ENCODE measurements at places on chromosomes 4 and X. TPM values are rescaled to one million over a fixed set of nuclear protein-coding genes. Genes with fewer than 3 reads are reported as not detected.

Gene KDR
- polyA plus RNA-seq = 8.3 TPM

Gene PAGE2
- polyA plus RNA-seq = 34.3 TPM

Gene DCAF12L2
- polyA plus RNA-seq = 17.7 TPM

Gene TEX13C
- 3.4 TPM for polyA plus RNA-seq

Gene ZCCHC18
- polyA plus RNA-seq = 2.5 TPM

GRCh38 chr4:148693913-148694649, 251.9 kb upstream of the NR3C2 start:
- H3K27ac ChIP-seq = no peak overlapping the region
- no peak overlapping the region for H3K4me3 ChIP-seq
- H3K4me1 ChIP-seq = no peaks in the 10 kb centered on the region
- H3K36me3 ChIP-seq = no peaks in the 10 kb centered on the region
- no peak for DNase-seq

- H3K27me3 ChIP-seq = no peaks in the 10 kb centered on the region
- H3K27ac ChIP-seq = peak within 1 kb of the TSS; percentile 72
- peak within 1 kb of the TSS; percentile 64 for H3K4me3 ChIP-seq
- H3K4me1 ChIP-seq = no peaks in the 10 kb centered on the region
- DNase-seq = peak; percentile 34
- no peaks in the 10 kb centered on the region for H3K36me3 ChIP-seq
Observed at GRCh38 chrX:49171752-49172279, at the start of gene PLP2. TSS of gene PLP2 (plus strand) at chrX:49171898. CDS start at chrX:49172001, 103 bp downstream.

DNA sequence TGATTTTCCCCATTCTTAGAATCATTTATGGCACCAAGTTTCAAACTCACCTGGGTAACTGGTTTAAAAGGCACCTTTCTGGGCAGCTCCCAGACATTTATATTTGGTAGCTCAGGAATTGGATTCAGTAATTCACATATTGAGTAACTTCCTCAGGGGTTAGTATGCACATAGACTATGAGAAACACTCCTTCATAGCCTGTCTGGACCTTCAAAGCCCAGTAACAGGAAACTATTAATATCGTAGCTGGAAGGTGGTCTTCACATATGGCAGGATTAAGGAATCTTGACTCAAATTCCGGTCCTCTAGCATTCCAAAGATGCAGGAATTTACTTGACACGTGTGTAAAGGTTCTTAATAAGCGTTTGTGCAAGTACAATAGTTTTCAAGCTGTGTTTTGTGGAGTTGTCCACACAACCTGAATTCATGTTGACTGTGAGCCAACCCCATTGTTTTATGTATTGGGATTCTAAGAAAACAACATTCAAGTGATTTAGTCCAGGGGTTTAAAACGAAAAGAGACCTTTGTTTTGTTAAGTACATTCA, 78.4 kb downstream of the PLS3 start:
- no peak for DNase-seq
- no peak overlapping the region for H3K4me3 ChIP-seq
- no peaks in the 10 kb centered on the region for H3K27me3 ChIP-seq
- H3K4me1 ChIP-seq = no peaks in the 10 kb centered on the region
- no peaks in the 10 kb centered on the region for H3K36me3 ChIP-seq
- no peak overlapping the region for H3K27ac ChIP-seq

- H3K4me1 ChIP-seq = no peaks in the 10 kb centered on the region
- no peak overlapping the region for H3K27ac ChIP-seq
- DNase-seq = no peak
- H3K36me3 ChIP-seq = no peaks in the 10 kb centered on the region
- no peaks in the 10 kb centered on the region for H3K27me3 ChIP-seq
Observed at GRCh38 chrX:110924871-110925270, 129.3 kb upstream of the CHRDL1 start.

DNA sequence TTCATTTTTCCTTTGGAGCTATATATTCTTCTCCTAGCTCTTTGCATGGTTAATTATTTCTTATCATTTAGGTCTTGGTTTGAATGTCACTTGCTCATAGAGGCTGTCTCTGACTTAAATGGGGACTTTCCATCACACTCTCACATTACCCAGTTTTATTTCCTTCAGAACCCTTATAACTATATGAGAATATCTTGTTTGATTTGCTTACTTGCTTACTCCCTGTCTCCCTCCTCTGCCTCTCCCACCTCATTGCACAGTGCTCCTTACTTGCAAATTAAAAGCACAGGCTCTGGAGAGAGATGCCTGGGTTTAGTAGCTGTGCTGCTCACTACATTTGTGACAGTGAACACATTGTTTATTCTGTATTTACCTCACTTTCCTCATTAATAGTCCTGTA, 174.6 kb downstream of the SOWAHB start:
- no peaks in the 10 kb centered on the region for H3K27me3 ChIP-seq
- H3K4me3 ChIP-seq = no peak overlapping the region
- H3K27ac ChIP-seq = no peak overlapping the region
- no peaks in the 10 kb centered on the region for H3K36me3 ChIP-seq

- DNase-seq = no peak
- H3K4me3 ChIP-seq = no peak overlapping the region
- H3K36me3 ChIP-seq = no peaks in the 10 kb centered on the region
- no peak overlapping the region for H3K27ac ChIP-seq
- no peaks in the 10 kb centered on the region for H3K4me1 ChIP-seq
Observed at GRCh38 chr4:7947927-7948326, 8.3 kb upstream of the AFAP1 start.

- no peaks in the 10 kb centered on the region for H3K27me3 ChIP-seq
- no peak overlapping the region for H3K27ac ChIP-seq
- DNase-seq = no peak
- no peaks in the 10 kb centered on the region for H3K36me3 ChIP-seq
- no peak overlapping the region for H3K4me3 ChIP-seq
Observed at GRCh38 chr4:82642331-82642730, 80.5 kb upstream of the TMEM150C start.

DNA sequence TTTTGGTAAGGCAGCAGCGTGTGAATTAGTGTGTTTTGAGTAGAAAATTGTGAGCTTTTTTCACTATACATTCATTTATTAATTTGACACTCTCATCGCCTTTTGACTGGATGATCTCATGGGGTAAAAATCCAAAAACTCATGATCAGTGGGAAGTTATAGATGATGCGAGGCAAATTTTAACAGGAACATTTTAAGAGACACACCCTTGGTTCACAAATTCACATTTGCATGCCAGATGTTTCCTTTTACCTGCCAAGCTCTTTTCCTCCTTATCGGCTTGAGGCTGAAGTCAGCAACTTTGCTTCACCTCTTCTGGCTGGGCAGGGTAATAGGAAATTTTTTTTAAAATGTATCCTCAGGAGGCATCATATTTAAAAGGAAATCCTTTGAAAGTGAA, 318.0 kb upstream of the HS3ST1 start:
- DNase-seq = no peak
- H3K36me3 ChIP-seq = no peaks in the 10 kb centered on the region
- no peaks in the 10 kb centered on the region for H3K4me1 ChIP-seq
- no peak overlapping the region for H3K27ac ChIP-seq
- no peaks in the 10 kb centered on the region for H3K27me3 ChIP-seq

DNA sequence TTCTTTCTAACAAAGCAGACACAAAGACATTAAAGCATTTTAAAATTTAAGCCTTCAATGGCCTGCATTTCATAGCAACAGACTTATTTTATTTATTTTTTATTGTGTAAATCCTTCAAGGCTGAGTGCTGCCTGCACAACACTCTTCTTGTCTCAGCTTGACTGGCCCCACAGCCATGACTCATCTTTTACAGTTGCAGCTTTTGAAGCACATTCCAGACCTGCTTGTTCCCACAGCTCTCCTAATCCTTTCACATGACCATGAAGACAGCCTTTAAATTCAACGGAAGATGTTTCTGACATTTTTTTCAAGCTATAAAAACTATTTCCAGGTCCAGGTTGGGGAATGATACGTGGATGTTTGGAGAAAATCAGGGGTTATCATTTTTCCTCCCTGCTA, 276.9 kb upstream of the TACR3 start:
- no peak overlapping the region for H3K27ac ChIP-seq
- H3K4me1 ChIP-seq = peaks cover 4% of the 10 kb centered on the region
- DNase-seq = peak; percentile 37
- H3K4me3 ChIP-seq = no peak overlapping the region

DNA sequence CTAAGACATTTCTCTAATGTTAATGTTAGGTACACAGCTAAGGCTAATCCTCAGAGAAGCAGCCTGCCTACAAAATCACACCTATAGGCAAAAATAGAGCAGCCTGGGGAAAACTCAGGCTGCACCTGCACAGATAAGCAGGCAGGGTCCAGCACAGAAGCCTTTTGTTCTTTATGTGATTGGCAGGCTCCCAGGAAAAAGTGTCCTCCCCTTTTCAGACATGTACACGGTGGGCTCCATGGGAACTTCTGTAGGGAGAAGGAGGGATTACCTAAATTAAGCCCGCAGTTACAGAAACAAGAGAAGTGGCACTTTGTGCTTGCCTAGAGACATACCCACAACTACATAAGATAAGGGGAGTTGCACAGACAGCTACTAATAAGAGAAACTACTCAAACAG, 4.0 kb upstream of the HSPA4L start:
- H3K4me1 ChIP-seq = no peaks in the 10 kb centered on the region
- no peak for DNase-seq
- no peak overlapping the region for H3K4me3 ChIP-seq
- H3K27me3 ChIP-seq = no peaks in the 10 kb centered on the region
- no peaks in the 10 kb centered on the region for H3K36me3 ChIP-seq

DNA sequence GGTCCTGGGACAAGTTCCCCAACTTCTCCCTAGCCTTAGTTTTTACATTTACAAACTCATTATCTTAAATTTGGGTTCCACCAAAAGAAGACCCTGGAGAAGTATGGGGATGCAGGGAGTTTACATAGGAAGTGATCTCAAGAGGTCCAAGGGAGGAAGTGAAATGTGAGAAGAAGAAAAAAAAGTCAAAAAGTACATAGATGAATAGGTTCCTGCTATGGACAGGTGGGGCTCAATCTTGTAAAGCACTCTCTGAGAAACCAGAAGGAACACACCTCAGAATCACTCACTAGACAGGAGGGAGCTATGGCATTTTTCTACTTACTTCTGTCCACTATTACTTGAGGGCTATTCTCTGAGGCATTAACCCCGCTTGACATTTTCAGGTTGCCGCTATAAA, 56.6 kb downstream of the ARHGAP6 start:
- no peaks in the 10 kb centered on the region for H3K4me1 ChIP-seq
- H3K4me3 ChIP-seq = no peak overlapping the region
- DNase-seq = no peak
- no peaks in the 10 kb centered on the region for H3K27me3 ChIP-seq

DNA sequence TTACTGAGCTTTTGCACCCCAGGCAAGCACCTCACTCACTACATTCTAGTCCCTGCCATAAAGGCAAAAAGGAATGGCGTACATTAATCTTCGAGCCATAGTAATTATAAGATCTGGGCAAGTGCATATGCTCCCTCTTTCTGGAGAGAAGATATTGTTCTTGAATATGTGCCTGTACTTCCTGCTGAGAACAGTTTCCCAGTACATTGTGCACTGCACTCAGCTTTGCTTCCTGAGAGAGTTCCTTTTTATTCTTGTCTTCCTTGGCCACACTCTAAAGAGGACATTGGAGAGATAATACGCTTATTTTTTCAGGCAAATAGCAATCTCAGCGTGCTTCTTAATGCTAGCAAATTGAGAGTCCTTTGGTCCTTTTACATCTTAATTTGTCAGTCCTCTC, 909.0 kb upstream of the PCDH10 start:
- H3K27me3 ChIP-seq = no peaks in the 10 kb centered on the region
- H3K27ac ChIP-seq = no peak overlapping the region
- H3K36me3 ChIP-seq = no peaks in the 10 kb centered on the region
- no peaks in the 10 kb centered on the region for H3K4me1 ChIP-seq
- no peak for DNase-seq

DNA sequence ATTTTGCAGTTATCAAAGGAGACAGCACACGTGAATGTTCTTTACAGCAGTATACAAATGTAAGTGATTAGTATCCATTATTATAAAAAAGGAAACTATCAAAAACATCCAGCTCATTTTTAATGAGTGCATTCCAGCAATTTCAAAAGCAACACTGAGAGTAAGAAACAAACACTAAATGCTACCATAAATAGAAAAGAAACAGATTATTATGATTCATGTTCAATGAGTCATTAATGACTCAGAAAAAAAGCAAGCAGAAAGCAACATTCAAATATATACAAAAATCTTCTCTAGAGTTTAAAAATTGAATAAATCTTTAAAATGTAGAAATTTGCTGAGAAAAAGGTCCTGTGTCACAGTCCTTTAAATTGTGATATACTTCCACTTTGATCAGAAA, 346.5 kb upstream of the FMR1 start:
- H3K4me3 ChIP-seq = no peak overlapping the region
- no peaks in the 10 kb centered on the region for H3K4me1 ChIP-seq
- H3K36me3 ChIP-seq = no peaks in the 10 kb centered on the region
- no peaks in the 10 kb centered on the region for H3K27me3 ChIP-seq

DNA sequence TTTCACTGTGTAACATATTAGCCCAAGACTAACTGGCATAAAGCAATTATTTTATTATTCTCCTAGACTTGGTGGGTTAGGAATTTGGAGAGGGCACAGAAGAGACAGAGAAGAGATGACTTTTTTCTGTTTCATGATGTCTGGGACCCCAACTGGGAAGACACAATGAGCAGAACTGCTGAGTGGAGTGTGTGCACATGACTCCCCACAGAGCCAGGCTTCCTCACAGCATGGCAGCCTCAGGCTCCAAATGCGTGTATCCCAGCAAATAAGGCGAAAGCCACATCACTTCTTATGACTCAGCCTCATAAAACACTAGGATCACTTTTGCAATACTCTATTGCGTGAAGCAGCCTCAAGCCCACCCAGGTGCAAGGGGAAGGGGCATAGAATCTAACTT, 68.4 kb downstream of the MFAP3L start:
- no peaks in the 10 kb centered on the region for H3K36me3 ChIP-seq
- no peaks in the 10 kb centered on the region for H3K27me3 ChIP-seq
- no peaks in the 10 kb centered on the region for H3K4me1 ChIP-seq
- DNase-seq = no peak

DNA sequence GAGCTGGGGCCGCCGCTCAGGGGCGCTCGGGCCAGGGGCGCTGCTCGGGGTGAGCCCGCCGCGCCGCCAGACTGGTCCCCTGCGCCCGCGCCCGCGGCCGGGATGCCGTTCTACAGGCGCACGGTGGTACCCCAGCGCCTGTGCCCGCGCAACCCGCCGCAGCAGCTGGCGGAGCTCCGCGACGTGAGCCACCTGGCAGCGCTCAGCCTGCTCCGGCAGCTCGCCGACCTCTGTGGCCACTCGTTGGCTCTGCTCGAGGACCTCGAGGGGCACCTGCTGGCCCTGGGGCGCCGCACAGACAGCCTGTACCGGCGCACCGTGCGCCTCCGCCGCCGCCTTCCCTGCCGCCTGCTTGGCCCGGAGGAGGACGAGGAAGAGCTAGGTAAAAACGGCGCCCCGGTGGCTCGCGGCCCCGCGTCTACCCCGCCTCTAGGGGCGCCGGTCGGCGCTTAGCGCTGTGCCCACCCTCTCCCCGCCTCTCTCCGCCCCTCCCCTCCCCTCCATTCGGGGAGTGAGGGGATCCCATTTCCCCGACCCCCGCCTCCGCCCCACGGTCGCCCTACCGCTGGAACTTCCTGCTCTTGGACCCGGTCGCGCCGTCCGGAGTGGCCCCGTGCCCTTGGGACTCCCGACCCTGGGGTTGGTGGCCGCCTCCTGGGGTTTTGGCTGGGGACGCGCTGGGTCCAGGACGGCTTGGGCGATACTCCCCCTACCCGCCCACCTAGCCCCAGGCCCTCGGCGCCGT, 513 bp downstream of the NHSL2 start:
- H3K4me3 ChIP-seq = peak overlapping the region; percentile 47
- no peaks in the 10 kb centered on the region for H3K4me1 ChIP-seq
- H3K27me3 ChIP-seq = no peaks in the 10 kb centered on the region
- DNase-seq = peak; percentile 25
